Smooth muscle cell of the pulmonary artery (primary cell): ENCODE measurements at places on chromosomes 1 and 21. TPM values are rescaled to one million over a fixed set of nuclear protein-coding genes. Genes with fewer than 3 reads are reported as not detected.

Gene USP21
- 12.3 and 13.6 TPM in 2 replicates for total RNA-seq

Gene C1orf167
- total RNA-seq, result 0.20 TPM in 2 replicates

Gene PLXNA2
- 9.8 and 18.3 TPM in 2 replicates for total RNA-seq

Gene TENT5C
- total RNA-seq, result 1.5 and 4.5 TPM in 2 replicates
